Pericardium fibroblast (primary cell): ENCODE measurements at places on chromosomes 5 and 9. TPM values are rescaled to one million over a fixed set of nuclear protein-coding genes. Genes with fewer than 3 reads are reported as not detected.

The TICAM2 gene
- total RNA-seq = 1.1 and 1.6 TPM in 2 replicates

The TSLP gene
- 0.47 and 0.85 TPM in 2 replicates for total RNA-seq

The SLCO6A1 gene
- not detected in 2 replicates for total RNA-seq

The AFAP1L1 gene
- 17.1 and 23.3 TPM in 2 replicates for total RNA-seq

The CCDC192 gene
- 0.93 and 2.0 TPM in 2 replicates for total RNA-seq

The PLAC8L1 gene
- total RNA-seq = not detected in 2 replicates

The PCDHA1 gene
- total RNA-seq = not detected in 2 replicates

The ANKRD31 gene
- total RNA-seq = under 0.01 and 0.09 TPM in 2 replicates

The IFNB1 gene
- total RNA-seq = not detected in 2 replicates

The RAI14 gene
- 47.7 and 105 TPM in 2 replicates for total RNA-seq

The WDR36 gene
- total RNA-seq = 15.5 and 23.9 TPM in 2 replicates

The LCN6 gene
- not detected in 2 replicates for total RNA-seq

The C5orf46 gene
- not detected in 2 replicates for total RNA-seq

The C5orf47 gene
- not detected in 2 replicates for total RNA-seq

The GPRIN1 gene
- total RNA-seq = 1.8 and 1.9 TPM in 2 replicates

The CDC20B gene
- total RNA-seq = not detected in 2 replicates

The CEMIP2 gene
- 18.4 and 27.3 TPM in 2 replicates for total RNA-seq

The CMYA5 gene
- 0.23 and 0.94 TPM in 2 replicates for total RNA-seq

The SH3TC2 gene
- 1.9 and 2.2 TPM in 2 replicates for total RNA-seq

The RANBP17 gene
- 4.7 and 12.0 TPM in 2 replicates for total RNA-seq

The ANKRD34B gene
- total RNA-seq = not detected in 2 replicates

The ADAMTS13 gene
- 3.7 and 4.4 TPM in 2 replicates for total RNA-seq

The IRGM gene
- total RNA-seq = not detected in 2 replicates

The SPATA31E1 gene
- total RNA-seq = not detected in 2 replicates
